Tongue (tissue), 3 donors: ENCODE measurements at places on chromosomes 3 and 15. TPM values are rescaled to one million over a fixed set of nuclear protein-coding genes. Genes with fewer than 3 reads are reported as not detected.

DNA sequence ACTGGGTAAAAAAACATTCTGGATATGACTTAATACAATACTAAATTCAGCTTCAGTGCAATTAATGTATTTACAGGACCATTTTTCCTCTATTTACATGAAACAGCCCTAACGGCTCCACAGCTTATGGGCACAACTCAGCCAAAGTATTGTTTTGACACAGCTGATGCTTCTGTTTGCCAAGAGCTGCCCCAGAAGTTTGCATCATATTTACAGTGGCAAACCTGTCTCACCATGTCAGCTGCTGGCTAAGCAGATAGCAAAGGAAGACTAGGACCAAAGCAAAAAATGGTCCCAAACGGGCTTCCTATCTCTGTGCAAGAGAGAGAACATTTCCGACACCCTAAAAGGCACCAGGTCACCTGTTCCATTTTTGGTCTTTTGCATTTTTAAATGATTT lies 94.5 kb downstream of the ADAMTS9 start:
- DNase-seq = no peak

DNA sequence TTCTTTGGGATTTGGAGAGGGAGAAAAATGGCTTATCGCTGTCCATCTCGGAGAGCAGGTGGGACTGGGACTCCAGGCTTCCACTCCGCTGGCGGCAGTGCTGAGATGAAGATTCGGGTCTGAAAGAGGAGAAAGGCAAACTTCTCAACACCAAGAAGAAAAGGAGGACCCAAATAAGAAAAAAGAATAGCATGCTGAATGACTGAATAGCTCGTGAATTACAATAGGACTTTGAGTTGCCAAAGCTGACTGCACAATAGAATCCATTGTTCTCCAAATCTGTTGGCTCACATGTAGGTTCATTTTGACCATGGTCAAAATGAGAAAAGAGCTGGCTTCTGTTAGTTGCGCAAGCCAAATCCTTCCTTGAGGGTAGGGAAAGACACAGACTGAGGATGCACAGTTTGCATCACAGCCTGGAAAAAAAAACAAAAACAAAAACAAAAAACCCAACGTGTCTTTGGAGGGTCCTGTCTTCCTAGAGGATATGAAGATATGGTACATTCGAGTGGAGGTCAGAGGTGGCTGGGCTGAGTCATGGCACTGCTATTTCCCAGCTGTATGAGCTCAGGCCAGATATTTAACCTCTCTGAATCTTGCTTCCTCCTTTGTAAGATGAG lies 59.3 kb upstream of the LMOD3 start:
- no peak for DNase-seq

The IMPG2 gene
- total RNA-seq = 2.1 TPM

The FBXL2 gene
- total RNA-seq = 14.0 TPM

The C3orf22 gene
- total RNA-seq = not detected

GRCh38 chr3:157527131-157527881 lies 24.1 kb upstream of the VEPH1 start:
- no peak for DNase-seq

DNA sequence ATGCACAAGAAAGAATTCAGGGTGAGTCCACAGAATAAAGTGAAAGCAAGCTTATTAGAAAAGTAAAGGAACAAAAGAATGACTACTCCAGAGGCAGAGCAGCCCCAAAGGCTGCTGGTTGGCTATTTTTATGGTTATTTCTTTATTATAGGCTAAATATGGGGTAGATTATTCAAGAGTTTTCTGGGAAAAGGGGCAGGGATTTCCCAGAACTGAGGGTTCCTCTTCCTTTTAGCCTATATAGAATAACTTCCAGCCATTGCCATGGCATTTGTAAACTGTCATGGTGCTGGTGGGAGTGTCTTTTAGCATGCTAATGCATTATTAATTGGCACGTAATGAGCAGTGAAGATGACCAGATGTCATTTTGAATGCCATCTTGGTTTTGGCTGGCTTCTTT lies 13.6 kb downstream of the GLDN start:
- DNase-seq = no peak

DNA sequence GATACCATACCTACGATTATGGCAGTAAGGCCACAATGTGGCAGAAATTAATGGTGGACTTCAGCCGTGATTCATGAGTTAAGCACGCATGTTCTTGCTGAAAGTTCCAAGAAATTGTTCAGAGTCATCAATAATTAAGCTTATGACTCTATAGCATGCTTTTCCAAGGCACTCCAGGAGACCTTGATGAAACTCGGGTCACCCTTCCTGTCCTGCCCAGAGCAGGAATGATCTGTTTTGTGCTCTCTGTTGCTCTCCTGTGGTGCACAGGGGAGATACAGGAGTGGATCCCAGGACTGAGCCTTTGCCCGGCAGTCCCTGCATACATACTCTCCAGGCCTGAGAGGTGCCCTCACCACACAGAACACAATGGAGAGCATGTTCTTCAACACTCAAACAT lies 141.6 kb upstream of the SLC2A2 start:
- no peak for DNase-seq

The CCR9 gene
- 0.10 TPM for total RNA-seq

GRCh38 chr3:98846101-98846500 lies 55.4 kb downstream of the DCBLD2 start:
- no peak for DNase-seq

The OIP5 gene
- total RNA-seq = 2.9 TPM

The CLRN1 gene
- 0.31 TPM for total RNA-seq

The FSTL1 gene
- 799 TPM for total RNA-seq

DNA sequence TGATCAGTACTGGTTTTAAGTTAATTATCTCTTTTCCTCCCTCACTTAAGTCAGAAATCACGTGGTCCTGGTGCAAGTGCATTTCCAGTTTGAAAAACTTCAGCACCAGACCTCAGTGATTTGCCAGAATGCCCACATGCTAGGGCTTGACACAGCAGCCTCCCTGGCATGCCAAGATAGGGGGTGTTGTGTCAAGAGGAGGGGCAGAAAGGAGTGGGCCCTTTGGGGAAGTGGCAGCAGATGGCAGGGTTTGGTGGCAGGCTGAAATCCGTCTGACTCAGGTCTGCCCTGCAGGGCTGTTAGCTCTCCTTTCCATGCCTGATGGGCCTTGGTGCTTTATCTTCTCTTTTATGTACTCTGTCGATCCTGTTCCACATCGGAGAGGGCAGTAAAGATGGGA lies 23.4 kb downstream of the PXK start:
- DNase-seq = no peak

DNA sequence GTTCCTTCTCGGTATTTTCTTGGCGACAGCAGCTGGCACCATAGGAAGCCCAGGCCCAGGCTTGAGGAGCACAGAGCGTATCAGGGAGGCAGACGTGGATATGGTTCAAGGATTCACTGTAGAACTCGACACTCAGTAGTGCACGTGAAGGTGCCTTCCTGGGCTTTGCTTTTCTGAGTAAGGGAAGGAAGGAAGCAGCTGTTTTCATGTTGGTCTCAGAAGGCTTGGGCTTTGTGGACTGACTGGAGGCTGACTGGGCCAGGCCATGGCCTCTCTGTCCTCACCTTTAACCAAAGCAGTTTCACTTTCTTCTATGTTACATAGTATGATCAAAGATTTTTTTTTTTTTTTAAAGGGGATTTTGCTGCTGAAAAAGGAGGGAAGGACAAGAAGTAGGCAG lies 6.9 kb upstream of the GHRL start:
- DNase-seq = no peak

GRCh38 chr15:58921267-58921790 lies 12.2 kb downstream of the SLTM start:
- no peak for DNase-seq

GRCh38 chr15:71275098-71275497 lies 159.8 kb downstream of the THSD4 start:
- no peak for DNase-seq

- DNase-seq = no peak
Measured at GRCh38 chr3:146342989-146343388, 92.1 kb upstream of the PLSCR4 start.

- DNase-seq = no peak
Measured at GRCh38 chr3:23662079-23662617, 143.6 kb upstream of the UBE2E1 start.

The CEP152 gene
- 6.2 TPM for total RNA-seq

DNA sequence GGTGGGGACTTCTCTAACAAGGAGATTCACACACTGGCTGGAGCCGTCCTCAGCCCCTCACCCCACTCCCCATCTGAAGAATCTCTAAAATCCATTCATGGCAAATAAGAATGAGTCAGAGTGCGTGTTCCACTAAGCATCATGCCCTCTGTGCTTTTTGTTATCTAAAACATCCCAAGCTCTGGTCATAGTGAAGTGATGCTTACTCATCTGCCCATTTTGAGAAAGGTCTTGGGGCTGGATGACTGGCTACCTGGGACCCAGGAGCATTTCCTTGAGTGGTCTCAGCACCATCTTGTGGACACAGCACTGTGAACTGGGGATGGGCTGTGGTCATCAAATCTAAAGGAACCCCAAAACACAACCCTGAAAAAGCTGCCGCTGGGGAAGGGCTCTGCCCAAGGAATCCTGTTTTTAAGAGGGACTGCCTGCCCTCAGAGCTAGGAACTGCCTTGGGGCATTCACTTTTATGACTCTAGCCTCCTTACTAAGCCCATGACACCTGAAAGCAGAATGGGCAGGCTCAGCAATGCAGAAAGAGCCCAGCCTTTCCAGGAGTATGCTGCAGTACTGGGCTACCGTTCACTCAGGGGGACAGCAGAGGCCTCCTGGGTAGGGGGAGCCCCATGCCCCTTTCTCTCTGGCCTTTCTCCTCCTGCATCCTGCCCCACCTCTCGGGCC lies 53.5 kb downstream of the ZBTB38 start:
- DNase-seq = no peak

DNA sequence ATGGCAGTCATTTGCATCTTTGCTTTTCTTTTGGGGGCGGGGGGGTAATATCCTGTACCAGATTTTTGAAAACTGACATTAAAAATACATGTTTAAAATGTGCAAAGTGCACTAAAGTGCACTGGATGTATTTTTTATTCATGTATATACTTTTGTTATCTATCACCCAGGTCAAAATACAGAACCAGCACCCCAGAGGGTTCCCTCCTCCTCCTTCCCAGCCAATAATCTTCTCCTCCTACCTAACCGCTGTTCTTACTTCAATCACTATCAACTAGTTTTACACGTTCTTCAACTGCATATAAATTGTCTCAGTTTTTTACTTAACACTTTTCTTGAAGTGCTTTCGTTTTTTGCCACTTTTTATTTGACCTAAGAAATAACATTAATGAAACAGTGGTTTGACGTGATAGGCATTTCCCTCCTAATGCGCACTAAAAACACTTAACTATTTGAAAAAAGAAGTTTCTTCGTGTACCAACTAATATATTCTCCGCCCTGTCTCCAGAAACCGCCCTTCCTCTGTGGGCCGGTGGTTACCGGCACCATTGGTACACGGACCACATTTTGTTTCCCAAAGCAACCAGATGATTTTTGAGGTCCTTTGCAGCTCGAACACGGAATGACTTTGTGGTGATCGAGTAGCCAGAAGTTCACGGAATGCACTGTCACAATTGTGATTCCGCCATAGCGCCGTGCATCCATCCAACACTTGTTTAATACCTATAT lies 836 bp upstream of the AKAP13 start:
- DNase-seq = peak; percentile 38

The CSK gene
- 27.6 TPM for total RNA-seq

- peak; percentile 84 for DNase-seq
Measured at GRCh38 chr3:195893516-195893915, 14.8 kb downstream of the TNK2 start.

- DNase-seq = no peak
Measured at GRCh38 chr15:56725386-56725785, 7.9 kb downstream of the ZNF280D start.

DNA sequence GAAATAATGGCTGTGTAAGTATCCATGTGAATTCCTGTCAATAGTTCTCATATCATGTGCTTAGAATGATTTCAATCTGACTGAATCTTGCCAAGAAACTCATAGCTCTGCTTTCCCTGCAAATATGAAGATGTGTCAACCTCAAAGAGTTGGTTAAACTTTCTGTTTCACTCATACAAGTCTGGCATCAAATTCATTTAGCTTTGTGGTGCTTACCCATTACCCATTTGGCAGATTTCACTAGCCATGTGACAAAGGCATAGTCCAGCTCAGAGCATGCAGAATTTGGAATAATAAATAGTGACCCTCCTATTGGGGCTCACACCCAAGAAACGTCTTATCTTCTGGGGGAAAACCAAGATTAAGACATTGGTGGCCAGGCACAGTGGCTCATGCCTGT lies 256.6 kb upstream of the TPRG1 start:
- no peak for DNase-seq

- no peak for DNase-seq
Measured at GRCh38 chr3:44914936-44915335, 40.5 kb downstream of the TGM4 start.

DNA sequence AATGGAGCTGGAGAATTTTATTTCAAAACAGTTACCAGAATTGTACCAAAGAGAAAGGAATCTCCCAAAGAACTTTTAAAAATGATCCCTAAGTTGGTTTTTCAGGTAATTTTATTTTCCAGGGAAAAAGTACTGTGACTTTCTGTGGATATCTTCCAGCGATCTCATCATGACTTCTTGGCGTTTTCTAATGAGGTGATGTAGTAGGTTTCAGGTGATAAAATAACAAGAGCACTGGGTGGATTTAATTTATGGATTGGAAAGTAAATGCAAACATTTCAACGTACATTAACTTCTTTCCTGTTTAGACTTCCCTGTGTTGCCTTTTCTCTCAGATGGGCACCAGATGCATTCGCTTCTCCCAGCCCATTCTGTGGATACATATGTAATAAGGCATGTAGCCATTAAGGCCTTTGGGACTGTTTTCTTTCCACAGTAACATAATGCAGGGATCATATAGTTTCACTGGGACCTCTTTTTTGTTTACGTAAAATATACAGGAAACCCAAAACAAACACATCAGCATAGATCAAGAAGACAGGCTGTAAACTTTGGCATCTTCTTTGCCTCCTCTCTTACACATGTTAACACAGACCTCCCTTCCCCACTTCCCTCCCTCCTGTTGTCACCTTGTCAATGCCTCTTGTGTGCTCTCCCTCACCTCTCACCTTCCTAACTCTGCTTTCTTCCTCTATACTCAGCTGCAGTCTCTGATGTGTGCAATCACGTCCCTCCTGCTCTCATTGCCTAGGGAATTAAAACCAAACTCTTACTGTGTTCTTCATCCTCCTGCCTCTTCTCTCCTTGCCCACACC lies 13.0 kb downstream of the PHLDB2 start:
- no peak for DNase-seq

GRCh38 chr15:34581043-34581365 lies 2.4 kb downstream of the GOLGA8B start:
- DNase-seq = no peak

The GOLGA8J gene
- total RNA-seq = not detected

GRCh38 chr15:100291106-100291505 lies 50.7 kb downstream of the ADAMTS17 start:
- no peak for DNase-seq

DNA sequence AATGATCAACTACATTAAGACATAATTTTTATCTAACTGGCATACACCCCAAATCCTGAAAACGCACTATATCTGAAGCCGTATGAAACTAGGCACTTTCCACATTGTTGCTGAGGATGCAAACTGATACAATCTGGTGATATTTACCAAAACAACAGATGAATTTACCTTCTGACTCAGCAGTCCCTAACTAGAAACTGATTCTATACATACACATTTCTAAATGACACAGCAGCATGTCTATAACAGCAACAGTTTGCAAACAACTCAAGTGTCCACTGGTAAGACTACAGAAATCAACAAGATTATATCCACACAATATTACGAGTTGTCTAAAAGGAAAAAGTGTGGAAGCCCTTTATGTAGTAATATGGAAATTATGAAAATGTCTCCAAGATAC lies 22.9 kb downstream of the SECISBP2L start:
- DNase-seq = no peak
